Daoy (cell line): ENCODE measurements at places on chromosomes 2 and 18. TPM values are rescaled to one million over a fixed set of nuclear protein-coding genes. Genes with fewer than 3 reads are reported as not detected.

The DOK6 gene
- 0.06 TPM in 1 of 2 replicates, not detected in the other for total RNA-seq

The AGPS gene
- total RNA-seq, result 117 and 142 TPM in 2 replicates

The LHCGR gene
- not detected in 2 replicates for total RNA-seq

The TMEM37 gene
- not detected in 2 replicates for total RNA-seq

The SCYGR4 gene
- total RNA-seq, result not detected in 2 replicates

The COBLL1 gene
- total RNA-seq, result 4.6 and 6.7 TPM in 2 replicates

The ASAP2 gene
- total RNA-seq, result 20.3 and 22.7 TPM in 2 replicates

The IL1F10 gene
- not detected in 2 replicates for total RNA-seq

The UGT1A5 gene
- total RNA-seq, result 0.34 TPM in 1 of 2 replicates, not detected in the other

The STON1 gene
- 1.7 and 3.3 TPM in 2 replicates for total RNA-seq

The INPP5D gene
- not detected in 2 replicates for total RNA-seq

The TCF23 gene
- total RNA-seq, result not detected in 2 replicates

The KIAA2012 gene
- not detected in 2 replicates for total RNA-seq

The RIT2 gene
- total RNA-seq, result not detected in 2 replicates

The COL3A1 gene
- total RNA-seq, result 9.3 and 12.6 TPM in 2 replicates

The NPAS2 gene
- total RNA-seq, result 11.4 and 14.8 TPM in 2 replicates

The DSG1 gene
- total RNA-seq, result not detected in 2 replicates

The TLX2 gene
- total RNA-seq, result 0.77 TPM in 1 of 2 replicates, not detected in the other

The TAF1B gene
- total RNA-seq, result 47.2 and 82.7 TPM in 2 replicates

The MYOM1 gene
- not detected in 2 replicates for total RNA-seq

The MAP3K20 gene
- total RNA-seq, result 27.4 and 27.7 TPM in 2 replicates

The CNTNAP5 gene
- total RNA-seq, result not detected in 2 replicates

The ITGB6 gene
- total RNA-seq, result 3.1 and 4.2 TPM in 2 replicates

The GCG gene
- not detected in 2 replicates for total RNA-seq

The PAX8 gene
- 0.17 and 0.57 TPM in 2 replicates for total RNA-seq

The INHA gene
- total RNA-seq, result 0.36 and 0.80 TPM in 2 replicates

The ZNF516 gene
- 4.9 and 6.3 TPM in 2 replicates for total RNA-seq

The ASPRV1 gene
- 0.80 and 1.2 TPM in 2 replicates for total RNA-seq

The TRPM8 gene
- total RNA-seq, result 0.06 and 0.12 TPM in 2 replicates

The KLHL41 gene
- total RNA-seq, result 0.15 and 0.51 TPM in 2 replicates

The ZNF521 gene
- total RNA-seq, result 8.5 and 10.7 TPM in 2 replicates

The NAPG gene
- total RNA-seq, result 32.8 and 41.3 TPM in 2 replicates

The HTR2B gene
- total RNA-seq, result not detected in 2 replicates

The EMILIN2 gene
- 0.40 TPM in 1 of 2 replicates, not detected in the other for total RNA-seq

The RESP18 gene
- total RNA-seq, result not detected in 2 replicates

The CPSF3 gene
- 95.6 and 164 TPM in 2 replicates for total RNA-seq

The BCL2 gene
- total RNA-seq, result 2.2 and 2.7 TPM in 2 replicates

The CFAP65 gene
- 0.11 TPM in 1 of 2 replicates, not detected in the other for total RNA-seq

The TUBA3E gene
- 1.0 and 3.5 TPM in 2 replicates for total RNA-seq

The PROKR1 gene
- 0.06 TPM in 1 of 2 replicates, not detected in the other for total RNA-seq

The SDC1 gene
- total RNA-seq, result 75.2 and 84.6 TPM in 2 replicates

The LDLRAD4 gene
- total RNA-seq, result 0.15 and 8.2 TPM in 2 replicates

The SANBR gene
- 6.9 and 17.3 TPM in 2 replicates for total RNA-seq

The EMILIN1 gene
- 6.0 and 10.2 TPM in 2 replicates for total RNA-seq

The NFU1 gene
- total RNA-seq, result 36.0 and 40.6 TPM in 2 replicates

The POTEC gene
- 2.9 and 3.8 TPM in 2 replicates for total RNA-seq

The LMAN2L gene
- 33.0 and 33.9 TPM in 2 replicates for total RNA-seq

The CABLES1 gene
- total RNA-seq, result 6.2 and 7.8 TPM in 2 replicates

The APCDD1 gene
- 0.23 and 0.80 TPM in 2 replicates for total RNA-seq

The ABHD1 gene
- 1.7 TPM in 1 of 2 replicates, not detected in the other for total RNA-seq

The PLEKHA3 gene
- total RNA-seq, result 7.9 and 11.7 TPM in 2 replicates
